ENCODE measurements at places on chromosomes 2 and 18.

- DNase-seq, result no peak
Measured at GRCh38 chr2:235270956-235271355, 222.9 kb upstream of the AGAP1 start.

DNA sequence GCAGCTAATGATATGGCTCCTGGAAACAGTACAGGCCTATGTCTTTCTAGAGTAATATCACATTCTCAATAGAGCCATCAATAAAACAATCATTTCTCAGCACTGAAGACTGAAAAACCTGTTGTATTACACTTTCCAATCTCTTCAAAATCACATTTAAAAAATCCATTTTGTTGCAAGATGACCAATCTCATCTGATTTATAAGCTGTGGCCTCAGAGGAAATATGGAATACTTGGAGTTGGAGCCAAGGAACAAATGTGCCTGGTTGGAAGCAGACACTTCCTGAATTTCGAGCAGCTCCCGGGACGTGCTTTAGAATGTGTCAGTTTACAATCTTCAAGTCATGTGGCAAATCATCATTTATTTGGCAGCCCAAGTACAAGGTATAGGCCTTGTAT lies 114.5 kb downstream of the ADCYAP1 start:
- DNase-seq, result no peak

DNA sequence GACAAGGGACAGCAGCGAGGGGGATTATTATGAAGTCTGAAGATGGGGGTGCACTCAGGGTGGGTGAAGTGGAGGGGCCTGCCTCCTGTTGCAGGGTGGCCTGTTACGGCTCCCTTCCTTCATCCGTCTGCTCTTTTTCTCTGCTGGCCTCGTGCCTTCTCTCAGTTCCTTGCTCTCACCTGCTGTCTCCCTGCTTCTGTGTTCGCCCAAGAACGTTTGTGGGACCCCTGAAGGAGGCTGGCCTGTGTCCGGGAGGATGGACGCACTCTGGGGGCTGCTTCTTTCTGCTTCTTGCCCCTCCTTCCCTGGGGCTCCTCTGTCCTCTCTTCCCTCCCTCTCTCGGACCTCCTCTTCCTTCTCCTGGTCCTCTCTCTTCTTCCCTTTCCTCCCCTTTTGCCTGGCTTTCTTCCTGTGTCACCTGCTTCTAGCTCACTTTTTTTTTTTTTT lies 13.8 kb downstream of the MROH2A start:
- DNase-seq, result no peak

GRCh38 chr2:88690591-88691338 lies 708 bp upstream of the RPIA start:
- no peak for DNase-seq

- DNase-seq, result no peak
Measured at GRCh38 chr2:76256458-76257088, 545.9 kb upstream of the GCFC2 start.

DNA sequence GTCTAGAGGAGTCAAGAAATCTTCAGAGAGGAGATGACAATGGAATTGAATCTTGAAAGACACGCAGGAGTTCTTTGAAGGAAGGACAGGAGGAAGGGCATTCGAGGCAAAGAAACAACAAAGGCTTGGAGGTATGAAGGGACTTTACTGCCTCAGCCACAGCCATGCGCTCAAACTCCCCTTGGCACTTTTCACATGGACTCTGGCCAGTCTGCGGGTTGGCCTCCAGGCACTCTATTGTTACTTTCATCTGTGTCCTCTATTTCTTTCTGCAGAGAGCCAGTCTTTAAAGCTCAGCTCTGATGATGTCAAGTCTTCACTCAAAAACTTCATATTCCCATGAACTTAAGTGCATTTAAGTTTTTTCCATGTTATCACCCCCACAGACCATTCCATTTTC lies 95.4 kb downstream of the ZAP70 start:
- no peak for DNase-seq

DNA sequence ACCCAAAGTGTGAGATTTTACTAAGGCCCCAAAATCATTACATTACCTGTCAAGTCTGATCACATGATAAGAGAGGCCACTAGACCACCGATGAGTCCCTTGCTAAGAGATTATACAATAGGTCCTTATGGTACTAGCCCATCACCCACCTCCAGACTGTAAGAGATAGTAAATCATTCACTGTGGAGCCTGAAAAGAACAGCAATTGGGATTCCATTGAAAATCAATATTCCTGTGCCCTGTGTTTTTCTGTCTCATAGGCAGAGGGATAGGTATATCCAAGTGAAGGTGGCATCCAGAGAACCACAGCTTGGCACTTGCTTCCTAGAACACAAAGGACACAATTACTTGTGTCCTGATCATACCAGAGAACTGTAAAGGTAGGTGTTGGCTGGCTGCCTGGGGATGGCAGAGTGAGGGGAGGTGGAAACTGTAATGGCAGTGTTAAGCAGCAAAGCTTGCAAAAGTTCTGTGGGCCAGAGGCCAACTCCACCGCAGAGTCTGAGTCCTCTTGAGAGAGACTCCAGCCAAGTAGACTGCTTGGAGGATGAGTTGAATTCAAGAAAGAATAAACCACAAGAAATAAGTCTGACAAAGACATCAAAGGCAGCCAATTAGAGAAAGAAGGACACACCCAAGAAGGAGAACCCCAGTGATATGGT lies 102.0 kb upstream of the PIEZO2 start:
- peak; percentile 89 for DNase-seq

DNA sequence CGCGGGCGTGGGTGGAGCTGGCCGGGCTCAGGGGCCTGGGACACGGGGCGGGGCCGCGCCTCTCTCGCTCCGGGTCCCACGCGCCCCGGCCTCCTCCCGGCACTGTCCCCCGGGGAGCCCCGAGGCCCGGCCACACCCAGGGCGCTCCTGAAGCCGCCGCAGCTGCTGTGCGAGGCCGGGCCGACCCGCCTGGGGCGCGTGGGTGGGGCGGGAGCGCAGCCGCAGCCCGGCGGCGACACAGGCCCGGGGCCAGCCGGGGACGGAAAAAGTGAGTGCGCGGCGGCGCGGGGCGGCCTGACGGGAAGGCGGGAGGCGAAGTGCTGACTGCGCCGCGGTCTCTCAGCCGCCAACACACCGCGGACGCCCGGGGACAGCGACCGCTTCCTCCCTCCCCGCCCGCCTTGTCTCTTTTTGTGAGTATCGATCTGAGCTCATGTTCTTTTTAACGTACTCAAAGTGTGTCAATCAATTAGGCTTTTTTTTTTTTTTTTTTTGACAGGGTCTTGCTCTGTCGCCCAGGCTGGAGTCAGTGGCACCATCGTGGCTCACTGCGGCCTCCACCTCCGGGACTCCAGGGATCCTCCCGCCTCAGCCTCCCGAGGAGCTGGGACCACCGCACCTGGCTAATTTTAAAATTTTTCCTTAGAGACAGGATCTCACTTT lies 14.5 kb downstream of the PDCD1 start:
- DNase-seq, result peak; percentile 95

GRCh38 chr2:8437228-8437948 lies 244.5 kb upstream of the ID2 start:
- no peak for DNase-seq

GRCh38 chr2:163682695-163683094 lies 53.1 kb downstream of the FIGN start:
- no peak for DNase-seq

DNA sequence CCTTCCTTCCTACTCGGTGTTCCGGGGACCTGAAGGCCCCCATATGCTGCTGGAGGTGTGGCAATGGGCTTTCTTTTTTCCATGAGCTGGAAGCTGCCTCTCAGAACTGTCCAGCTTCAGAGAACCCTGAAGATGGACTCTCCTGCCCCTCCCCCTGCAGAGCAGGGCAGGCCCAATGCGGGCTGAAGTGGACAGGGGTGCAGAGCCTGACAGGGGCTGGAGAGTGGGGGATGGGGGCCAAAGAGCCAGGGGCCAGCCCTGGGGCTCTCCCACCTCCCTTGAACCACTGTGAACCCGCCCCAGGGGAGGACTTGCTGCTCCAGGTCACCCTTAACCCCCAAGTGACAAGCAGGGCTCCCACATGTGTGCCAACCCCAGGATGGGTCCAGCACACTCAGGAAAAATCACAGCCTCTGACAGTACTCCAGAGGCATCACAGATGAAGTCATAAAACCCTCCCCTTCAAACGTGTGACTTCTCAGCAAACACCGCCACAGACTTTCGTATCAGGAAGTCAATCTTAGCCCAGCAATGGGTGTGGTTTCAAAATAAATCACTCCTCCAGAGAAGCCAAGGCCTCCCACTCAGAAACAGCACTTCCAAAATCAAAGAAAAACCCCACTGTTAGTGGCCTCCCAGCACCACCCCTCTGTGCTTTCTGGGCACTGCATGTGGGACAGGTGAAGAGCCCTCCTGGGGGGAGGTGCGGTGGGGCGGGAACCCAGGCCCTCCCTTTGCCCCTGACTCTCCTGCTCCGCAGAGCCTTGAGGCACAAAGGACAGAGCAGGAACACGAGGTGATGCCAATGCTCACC lies 135.8 kb downstream of the HDAC4 start:
- DNase-seq, result peak; percentile 86

- peak; percentile 83 for DNase-seq
Measured at GRCh38 chr18:5238371-5238976, 41.4 kb upstream of the AKAIN1 start.

- no peak for DNase-seq
Measured at GRCh38 chr18:37277804-37278203, 287.8 kb downstream of the CELF4 start.

- no peak for DNase-seq
Measured at GRCh38 chr2:64251497-64252250, 107.5 kb upstream of the PELI1 start.

GRCh38 chr2:1912771-1913170 lies 168.5 kb upstream of the PXDN start:
- no peak for DNase-seq

- no peak for DNase-seq
Measured at GRCh38 chr2:20352581-20353216, 2.1 kb upstream of the PUM2 start.

DNA sequence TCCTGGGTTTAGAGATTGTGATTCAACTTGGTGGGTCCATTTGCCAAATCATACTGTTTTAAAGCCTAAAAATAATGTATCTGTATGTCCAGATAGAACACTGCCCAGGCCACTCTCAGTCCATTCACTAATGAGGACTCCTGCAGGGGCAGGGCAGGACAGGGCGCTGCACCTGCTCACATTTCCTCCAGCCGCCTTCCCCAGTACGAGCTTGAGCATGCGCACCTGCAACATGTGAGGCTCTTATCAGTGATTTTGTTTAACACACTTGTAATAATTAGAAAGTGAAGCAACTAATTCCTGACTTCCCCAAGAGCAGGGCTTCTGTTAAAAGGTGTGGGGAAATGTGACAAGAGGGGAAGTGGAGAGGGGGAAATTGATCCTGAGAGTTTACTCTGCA lies 89.7 kb downstream of the AFF3 start:
- no peak for DNase-seq

DNA sequence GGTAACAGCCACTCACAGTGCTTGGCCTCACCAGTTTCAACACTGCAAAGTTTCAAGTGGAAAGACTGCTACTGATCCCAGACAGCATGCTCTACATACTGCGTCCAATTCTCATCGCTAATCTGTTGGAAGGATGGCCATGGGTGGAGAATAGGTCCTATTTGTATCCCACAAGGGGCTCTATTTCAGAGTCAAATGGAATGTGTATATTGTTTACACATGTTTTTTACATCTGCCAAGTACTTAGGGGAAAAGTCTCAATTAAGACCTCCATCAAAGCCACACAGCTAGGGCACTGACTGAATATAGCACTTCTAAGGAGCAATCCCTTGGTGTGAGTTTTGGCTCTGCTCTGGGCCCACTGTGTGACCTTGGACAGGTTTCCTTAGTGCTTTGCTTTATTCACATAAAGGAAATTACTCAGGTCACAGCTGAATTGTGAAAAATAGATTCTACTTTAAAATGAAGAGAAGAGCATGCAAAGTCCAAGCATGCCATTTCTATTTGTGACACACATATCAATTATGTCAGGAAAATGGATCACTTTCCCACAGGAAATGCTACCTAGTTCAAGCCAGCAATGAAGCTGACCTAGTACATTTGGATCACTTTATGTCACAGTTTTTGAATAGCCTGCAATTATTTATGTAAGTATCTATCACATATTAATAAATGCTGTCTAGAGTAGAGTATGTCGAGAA lies 112.9 kb upstream of the STK17B start:
- no peak for DNase-seq

GRCh38 chr2:64504774-64505720 lies 19.1 kb upstream of the AFTPH start:
- no peak for DNase-seq

DNA sequence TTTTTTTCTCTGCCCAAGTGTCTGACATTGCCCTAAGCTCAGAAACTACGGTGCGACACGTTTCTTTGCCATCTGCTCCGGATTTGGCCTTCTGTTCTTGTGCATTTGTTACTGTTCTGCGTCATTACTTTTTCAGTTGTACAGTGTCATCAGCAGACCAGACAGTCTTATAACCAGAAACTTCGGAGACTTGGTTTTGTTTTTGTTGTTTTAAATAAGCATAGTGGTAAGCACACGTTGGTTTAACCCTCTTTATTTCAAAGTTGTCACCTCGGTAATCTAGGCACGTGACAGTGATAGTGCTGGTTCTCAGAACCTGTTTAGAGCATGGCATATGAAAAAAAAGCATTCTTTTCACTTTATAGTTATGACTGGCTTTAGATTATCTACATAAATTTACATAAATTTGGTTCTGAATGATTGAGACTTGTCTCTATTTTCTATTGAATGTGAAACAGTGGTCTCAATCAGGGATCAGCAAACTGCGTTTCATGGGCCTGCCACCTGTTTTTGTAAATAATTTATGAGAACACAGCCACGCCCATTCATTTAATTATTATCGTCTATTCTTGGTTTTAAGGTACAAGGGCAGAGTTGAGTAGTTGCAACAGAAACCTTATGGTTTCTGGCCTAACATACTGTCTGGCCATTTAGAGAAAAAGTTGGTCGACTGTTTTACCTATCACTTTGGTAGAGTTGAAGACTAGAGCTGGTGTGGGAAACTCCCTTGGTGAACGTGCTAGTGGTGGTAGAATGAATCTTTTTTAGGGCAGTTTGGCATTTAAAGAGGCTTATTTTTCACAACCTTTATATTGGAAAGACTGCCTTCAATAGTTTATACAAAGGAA lies 106.5 kb downstream of the ZNF532 start:
- DNase-seq, result no peak

- no peak for DNase-seq
Measured at GRCh38 chr2:107276034-107276433, 390.1 kb upstream of the ST6GAL2 start.

- DNase-seq, result no peak
Measured at GRCh38 chr18:33706391-33706790, 128.4 kb downstream of the ASXL3 start.

- DNase-seq, result no peak
Measured at GRCh38 chr2:186099826-186100225, 361.2 kb downstream of the FSIP2 start.

- DNase-seq, result no peak
Measured at GRCh38 chr2:234357666-234358065, 139.2 kb downstream of the ARL4C start.

GRCh38 chr2:203973000-203973399 lies 36.4 kb downstream of the ICOS start:
- no peak for DNase-seq

- DNase-seq, result no peak
Measured at GRCh38 chr2:191942090-191942738, 95.3 kb upstream of the CAVIN2 start.

Measured in posterior vena cava (tissue), 2 donors.